ENCODE measurements at places on chromosomes 1 and 21. TPM values are rescaled to one million over a fixed set of nuclear protein-coding genes. Genes with fewer than 3 reads are reported as not detected.
A peak's percentile ranks its signal among the peaks of the same experiment; 100 is the strongest.

The ORC1 gene
- 36.9 TPM for total RNA-seq

DNA sequence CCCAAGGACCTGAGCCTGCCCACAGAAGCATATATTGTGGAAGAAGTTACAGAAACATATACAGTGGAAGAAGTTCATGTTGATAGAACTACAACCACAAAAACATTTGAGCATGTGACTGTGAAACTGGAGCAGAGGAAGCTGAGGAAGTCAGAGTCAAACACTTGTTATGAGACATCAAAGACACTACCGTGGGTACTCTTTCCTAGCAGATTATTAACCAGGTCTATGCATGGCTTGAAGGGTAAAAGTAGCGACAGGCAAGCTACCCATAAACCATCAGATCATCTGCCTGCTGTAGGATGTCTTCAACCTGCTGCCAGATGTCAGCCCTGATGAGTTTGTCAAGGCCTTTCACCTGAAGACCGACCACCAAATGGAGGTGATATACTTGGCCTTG is 35.8 kb downstream of the IVNS1ABP start:
- no peak for DNase-seq
- H3K4me3 ChIP-seq, result no peak overlapping the region
- no peaks in the 10 kb centered on the region for H3K4me1 ChIP-seq
- H3K27me3 ChIP-seq, result no peaks in the 10 kb centered on the region
- H3K27ac ChIP-seq, result no peak overlapping the region

The SDC3 gene
- total RNA-seq, result 129 TPM

DNA sequence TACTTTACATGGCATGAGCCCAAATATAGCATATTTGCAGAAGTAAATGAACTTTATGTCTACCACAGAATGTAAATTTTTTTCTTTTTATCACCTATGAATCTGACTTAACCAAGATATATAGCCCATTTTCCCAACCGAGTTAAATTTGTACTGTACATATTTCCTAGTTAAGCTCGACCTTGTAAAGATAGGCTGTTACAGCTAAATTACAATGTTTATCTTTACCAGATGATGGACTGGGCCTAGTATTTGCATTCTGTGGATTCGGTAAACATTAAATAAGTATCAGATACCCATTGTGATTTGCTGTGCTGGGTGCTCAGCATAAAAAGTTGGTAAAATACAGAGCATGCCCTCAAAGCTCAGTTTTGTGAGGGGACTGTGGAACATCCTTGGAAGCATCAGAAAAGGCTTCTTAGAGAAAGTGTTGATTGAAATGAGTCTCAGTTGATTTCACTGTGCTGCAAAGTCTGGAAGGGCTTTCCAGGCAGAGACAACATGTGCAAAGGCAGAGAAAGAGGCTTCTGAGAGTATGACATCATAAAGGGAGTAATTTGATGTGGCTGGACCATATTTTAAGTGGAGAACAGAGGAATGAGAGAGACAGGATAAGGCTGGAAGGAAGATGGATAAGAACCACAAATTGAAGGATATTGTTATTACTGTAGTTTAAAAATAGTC is 27.4 kb downstream of the MORC3 start:
- no peaks in the 10 kb centered on the region for H3K4me1 ChIP-seq
- no peak for DNase-seq
- H3K27me3 ChIP-seq, result no peaks in the 10 kb centered on the region
- no peak overlapping the region for H3K4me3 ChIP-seq
- H3K27ac ChIP-seq, result no peak overlapping the region

- peaks cover 32% of the 10 kb centered on the region for H3K4me1 ChIP-seq
- H3K4me3 ChIP-seq, result no peak overlapping the region
- H3K27me3 ChIP-seq, result no peaks in the 10 kb centered on the region
- no peak for DNase-seq
- H3K27ac ChIP-seq, result no peak overlapping the region
Measured at GRCh38 chr1:22741118-22741517, 30.5 kb downstream of the EPHB2 start.

- H3K27ac ChIP-seq, result peak overlapping the region; percentile 59
- DNase-seq, result no peak
- peaks cover 38% of the 10 kb centered on the region for H3K4me1 ChIP-seq
Measured at GRCh38 chr1:27435566-27436203, 43.3 kb downstream of the GPR3 start.

The CR1L gene
- not detected for total RNA-seq

GRCh38 chr1:211531194-211532087 is 39.5 kb upstream of the RD3 start:
- no peaks in the 10 kb centered on the region for H3K36me3 ChIP-seq
- no peak overlapping the region for H3K4me3 ChIP-seq

- peak within 1 kb of the TSS; percentile 93 for H3K4me3 ChIP-seq
- no peaks in the 10 kb centered on the region for H3K27me3 ChIP-seq
- DNase-seq, result peak; percentile 61
- H3K4me1 ChIP-seq, result peaks cover 41% of the 10 kb centered on the region
- no peaks in the 10 kb centered on the region for H3K36me3 ChIP-seq
- H3K27ac ChIP-seq, result peak within 1 kb of the TSS; percentile 78
Measured at GRCh38 chr1:198156745-198157240, at the start of gene NEK7. Gene NEK7 (plus strand): TSS chr1:198156998. CDS start chr1:198232581, 75,583 bp downstream.

GRCh38 chr21:31710586-31710985 is 21.3 kb downstream of the SCAF4 start:
- no peak for DNase-seq
- H3K4me1 ChIP-seq, result peaks cover 44% of the 10 kb centered on the region
- no peak overlapping the region for H3K27ac ChIP-seq
- no peaks in the 10 kb centered on the region for H3K36me3 ChIP-seq
- no peaks in the 10 kb centered on the region for H3K27me3 ChIP-seq
- no peak overlapping the region for H3K4me3 ChIP-seq

The DNM3 gene
- 3.9 TPM for total RNA-seq

The DHCR24 gene
- 396 TPM for total RNA-seq

The ALX3 gene
- not detected for total RNA-seq

- H3K4me3 ChIP-seq, result no peak overlapping the region
- H3K4me1 ChIP-seq, result peaks cover 4% of the 10 kb centered on the region
- no peak for DNase-seq
- H3K27ac ChIP-seq, result no peak overlapping the region
Measured at GRCh38 chr1:77310924-77311323, 29.1 kb downstream of the AK5 start.

- no peaks in the 10 kb centered on the region for H3K36me3 ChIP-seq
- H3K27me3 ChIP-seq, result no peaks in the 10 kb centered on the region
- no peak for DNase-seq
- H3K4me1 ChIP-seq, result peaks cover 16% of the 10 kb centered on the region
- no peak overlapping the region for H3K27ac ChIP-seq
Measured at GRCh38 chr1:213686983-213687382, 300.8 kb upstream of the PROX1 start.

- H3K27me3 ChIP-seq, result no peaks in the 10 kb centered on the region
- DNase-seq, result no peak
- no peaks in the 10 kb centered on the region for H3K4me1 ChIP-seq
- H3K4me3 ChIP-seq, result no peak overlapping the region
- peaks cover 26% of the 10 kb centered on the region for H3K36me3 ChIP-seq
Measured at GRCh38 chr1:231814021-231814420, 187.4 kb downstream of the DISC1 start.

DNA sequence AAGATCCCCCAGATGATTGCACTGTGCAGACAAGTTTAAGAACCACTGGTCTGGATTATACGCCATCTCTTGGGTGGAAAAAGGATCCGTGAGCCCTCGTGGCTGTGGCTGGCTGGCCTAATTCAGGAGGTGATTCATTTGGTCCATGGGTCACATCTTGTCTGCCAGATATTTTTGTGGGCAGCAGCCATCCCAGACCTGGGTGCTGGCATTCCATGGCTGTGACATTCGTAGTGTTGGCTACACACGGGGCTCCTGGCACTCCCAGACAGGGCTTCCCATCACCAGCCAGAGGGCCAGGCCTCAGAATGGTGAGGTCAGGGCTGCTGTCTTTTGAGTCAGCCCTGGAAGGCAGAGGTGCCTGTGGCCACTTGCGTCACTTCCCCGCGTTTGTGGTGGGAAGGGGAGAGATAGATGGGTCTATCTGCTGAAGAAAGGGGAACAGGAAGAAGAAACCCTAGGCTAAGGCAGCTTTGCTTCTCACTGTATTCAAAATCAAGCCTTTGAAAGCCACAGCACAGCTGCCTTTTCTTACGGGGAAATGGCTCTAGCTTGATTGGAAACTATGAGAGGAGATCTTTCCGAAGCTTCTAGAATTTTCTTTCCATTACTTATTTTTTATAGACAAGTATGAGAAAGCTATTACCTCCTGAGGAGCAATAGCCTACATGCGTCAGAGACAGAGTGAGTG is 32.4 kb downstream of the EIF2D start:
- peaks cover 8% of the 10 kb centered on the region for H3K4me1 ChIP-seq
- H3K36me3 ChIP-seq, result no peaks in the 10 kb centered on the region
- no peak for DNase-seq
- no peaks in the 10 kb centered on the region for H3K27me3 ChIP-seq
- no peak overlapping the region for H3K27ac ChIP-seq

All from neural crest cell (in vitro differentiated cells).